ENCODE measurements at places on chromosomes 2 and 18. TPM values are rescaled to one million over a fixed set of nuclear protein-coding genes. Genes with fewer than 3 reads are reported as not detected.

DNA sequence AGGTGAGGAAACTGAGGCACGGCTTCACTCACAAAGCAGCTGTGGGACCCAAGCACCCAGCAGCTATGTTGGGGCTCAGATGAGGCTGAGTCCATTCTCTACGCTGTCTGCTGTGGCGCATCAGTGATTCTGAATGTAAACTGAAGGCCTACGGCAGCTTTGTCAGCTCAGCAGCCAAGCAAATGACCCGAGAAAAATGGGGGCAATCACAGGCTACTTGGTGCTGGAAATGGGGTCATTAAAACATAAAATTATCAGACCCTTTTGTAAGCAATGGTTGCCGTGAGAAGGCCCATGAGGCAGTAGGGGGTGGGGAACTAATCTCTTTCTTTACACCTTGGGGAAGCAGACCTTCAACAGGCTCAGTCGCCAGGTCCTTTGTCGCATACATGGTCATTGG is 84.0 kb upstream of the ZCCHC2 start:
- no peak for DNase-seq

- DNase-seq = no peak
Measured at GRCh38 chr2:23213196-23213595, 171.8 kb upstream of the KLHL29 start.

- DNase-seq = no peak
Measured at GRCh38 chr2:63051042-63051794, 588 bp downstream of the OTX1 start.

GRCh38 chr2:208039376-208040110 is 14.2 kb upstream of the PLEKHM3 start:
- DNase-seq = no peak

- DNase-seq = no peak
Measured at GRCh38 chr2:101435001-101435862, 39.7 kb downstream of the RFX8 start.

GRCh38 chr2:240291337-240292034 is 144.0 kb upstream of the GPC1 start:
- peak; percentile 67 for DNase-seq

DNA sequence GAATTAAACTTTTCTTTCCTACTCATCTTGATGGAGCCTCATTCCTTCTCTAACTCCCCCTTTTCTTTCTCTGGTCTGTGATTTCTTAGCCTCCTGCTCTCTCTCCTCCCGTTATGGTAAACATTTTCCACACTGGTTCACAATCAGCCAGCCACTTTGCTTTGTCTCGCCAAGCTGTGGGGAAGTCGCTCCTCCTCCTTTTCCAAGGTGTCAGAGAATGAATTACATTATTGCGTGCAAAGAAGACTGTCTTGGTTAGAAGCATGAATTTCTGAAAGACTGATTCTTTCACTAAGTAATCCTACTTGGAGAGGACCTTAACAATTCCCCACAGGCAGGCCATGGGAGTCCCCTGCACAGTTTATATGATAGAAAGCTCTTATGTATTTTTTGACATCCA is 46.1 kb downstream of the RASGRP3 start:
- DNase-seq = no peak

GRCh38 chr2:138124521-138124920 is 160.2 kb downstream of the HNMT start:
- DNase-seq = no peak

GRCh38 chr2:29747786-29748470 is 173.5 kb downstream of the ALK start:
- peak; percentile 97 for DNase-seq

DNA sequence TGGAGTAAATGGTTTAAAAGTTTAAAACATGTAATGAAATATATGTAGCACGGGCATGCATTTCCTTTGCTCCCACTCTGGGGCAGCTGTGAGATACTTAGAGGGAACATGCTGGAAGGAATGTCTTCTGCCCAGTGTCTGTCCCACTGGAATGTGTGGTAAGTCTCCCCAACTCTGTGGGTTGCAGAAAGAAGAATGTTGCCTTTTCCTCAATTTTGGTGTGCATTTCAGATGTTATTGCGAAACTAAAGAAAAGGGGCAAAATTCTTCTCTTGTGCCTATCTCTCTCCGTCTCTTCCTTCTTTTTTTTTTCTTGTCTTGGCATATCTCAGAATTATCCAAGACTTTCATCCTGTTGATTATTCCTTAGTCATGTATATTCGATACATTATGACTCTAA is 201.1 kb downstream of the SH3RF3 start:
- peak; percentile 73 for DNase-seq

DNA sequence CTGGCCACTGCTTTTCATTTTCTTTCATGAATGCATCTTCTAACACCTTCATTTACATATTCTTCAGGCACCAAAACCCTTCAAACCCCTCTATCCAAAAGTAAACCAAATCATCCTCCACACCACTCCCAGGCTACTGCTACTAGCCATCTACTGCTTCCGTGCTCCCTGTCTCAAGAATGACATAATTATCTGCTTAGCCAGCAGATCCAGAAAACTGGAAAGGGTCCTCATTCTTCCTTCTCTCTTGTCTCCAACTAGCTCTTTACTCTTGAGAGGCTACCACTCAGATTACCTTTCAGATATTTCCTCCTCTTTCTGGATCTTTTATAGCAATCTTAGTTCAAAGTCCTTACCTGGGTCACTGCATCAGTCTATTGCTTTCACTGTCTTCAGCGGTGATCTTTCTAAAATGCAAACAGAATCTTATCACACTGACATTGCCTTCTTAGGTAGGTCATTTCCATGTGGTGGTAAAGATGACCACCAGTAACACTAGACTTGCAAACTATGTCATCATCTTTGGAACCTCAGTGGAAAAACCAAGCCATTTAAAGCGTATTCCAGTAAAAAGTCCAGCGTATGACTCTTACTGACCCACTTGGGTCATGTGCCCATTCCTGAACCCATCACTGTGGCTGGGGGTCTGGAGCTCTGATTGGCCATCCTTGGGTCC is 15.8 kb upstream of the NEDD4L start:
- DNase-seq = no peak

- no peak for DNase-seq
Measured at GRCh38 chr2:96668771-96669170, 26.2 kb downstream of the FER1L5 start.

GRCh38 chr2:191109888-191110287 is 40.9 kb downstream of the STAT4 start:
- DNase-seq = peak; percentile 5

GRCh38 chr2:24824966-24825882 is 32.0 kb downstream of the CENPO start:
- no peak for DNase-seq

- DNase-seq = no peak
Measured at GRCh38 chr2:20016346-20016745, 3.9 kb upstream of the MATN3 start.

- peak; percentile 61 for DNase-seq
Measured at GRCh38 chr2:221624475-221624874, 52.4 kb upstream of the EPHA4 start.

- no peak for DNase-seq
Measured at GRCh38 chr2:119251652-119252051, 28.0 kb downstream of the STEAP3 start.

DNA sequence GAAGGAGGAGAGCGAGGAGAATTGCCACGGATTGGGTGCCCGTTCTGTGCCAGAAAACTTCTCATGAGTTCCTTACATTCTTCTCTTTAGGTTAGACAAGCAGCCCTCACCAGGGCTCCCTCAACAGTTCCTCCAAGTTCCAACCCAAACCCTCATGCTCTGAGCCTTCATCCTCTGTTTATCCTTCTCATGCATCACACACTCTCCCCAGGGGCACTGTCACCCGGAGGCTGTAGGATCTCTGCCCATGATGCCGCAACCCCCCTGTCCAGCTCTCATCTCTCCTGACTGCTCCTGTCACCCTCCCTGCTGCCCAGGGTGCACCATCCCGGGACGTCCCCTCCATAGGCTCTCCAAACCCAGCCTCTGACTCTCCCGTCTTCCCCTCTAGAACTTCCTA is 99.4 kb upstream of the MYCN start:
- DNase-seq = no peak

DNA sequence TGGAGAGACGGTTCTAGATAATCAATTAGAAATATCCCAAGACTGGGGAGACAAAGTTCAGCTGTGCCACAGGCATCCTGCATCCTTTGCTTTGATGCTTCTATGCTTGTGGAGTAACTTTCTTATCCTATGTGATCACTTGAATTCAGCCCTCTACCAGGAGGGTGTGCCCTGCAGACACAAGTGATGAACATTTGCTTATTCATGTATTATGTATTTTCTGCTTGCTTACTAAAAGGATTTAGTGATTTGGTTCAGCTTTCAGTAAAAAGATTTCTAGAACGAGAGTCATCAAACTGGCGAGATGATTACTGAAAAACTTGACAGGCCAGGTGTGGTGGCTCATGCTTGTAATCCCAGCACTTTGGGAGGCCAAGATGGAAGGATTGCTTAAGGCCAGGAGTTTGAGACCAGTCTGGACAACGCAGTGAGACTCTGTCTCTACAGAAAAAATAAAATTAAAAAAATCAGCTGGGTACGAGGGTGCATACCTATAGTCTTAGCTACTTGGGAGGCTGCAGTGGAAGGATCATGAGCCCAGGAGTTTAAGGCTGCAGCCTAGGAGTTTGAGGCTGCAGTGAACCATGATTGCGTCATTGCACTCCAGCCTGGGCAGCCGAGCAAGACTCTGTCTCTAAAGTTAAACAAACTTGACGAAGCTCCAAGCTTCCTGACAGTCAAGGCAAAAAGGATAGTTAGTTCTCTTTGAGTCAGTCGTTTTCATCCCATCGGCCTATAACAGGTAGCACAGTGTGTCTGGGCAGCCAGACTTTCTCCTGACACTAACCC is 13.3 kb downstream of the HK2 start:
- DNase-seq = no peak

- DNase-seq = no peak
Measured at GRCh38 chr2:48161628-48162027, 255.3 kb upstream of the FBXO11 start.

DNA sequence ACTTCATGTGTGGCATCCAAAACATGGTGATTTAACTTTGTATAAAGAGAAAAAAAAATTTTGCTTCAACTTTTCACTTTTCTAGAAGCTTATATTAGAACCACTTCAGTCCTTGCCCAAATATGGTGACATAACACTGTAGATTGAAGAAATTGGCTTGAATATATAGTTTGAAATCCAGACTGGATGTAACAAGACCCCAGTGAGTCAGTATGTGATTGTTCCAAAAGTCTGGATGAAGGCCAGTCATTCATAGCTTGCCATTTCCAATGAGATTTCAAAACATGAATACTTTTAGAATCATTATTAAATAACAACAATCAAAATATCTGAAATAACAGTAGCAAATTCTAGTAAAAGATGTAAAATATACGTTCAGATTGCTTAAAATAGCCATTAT is 104.8 kb upstream of the FN1 start:
- peak; percentile 57 for DNase-seq

GRCh38 chr2:120675460-120676130 is 60.1 kb upstream of the GLI2 start:
- DNase-seq = peak; percentile 47

DNA sequence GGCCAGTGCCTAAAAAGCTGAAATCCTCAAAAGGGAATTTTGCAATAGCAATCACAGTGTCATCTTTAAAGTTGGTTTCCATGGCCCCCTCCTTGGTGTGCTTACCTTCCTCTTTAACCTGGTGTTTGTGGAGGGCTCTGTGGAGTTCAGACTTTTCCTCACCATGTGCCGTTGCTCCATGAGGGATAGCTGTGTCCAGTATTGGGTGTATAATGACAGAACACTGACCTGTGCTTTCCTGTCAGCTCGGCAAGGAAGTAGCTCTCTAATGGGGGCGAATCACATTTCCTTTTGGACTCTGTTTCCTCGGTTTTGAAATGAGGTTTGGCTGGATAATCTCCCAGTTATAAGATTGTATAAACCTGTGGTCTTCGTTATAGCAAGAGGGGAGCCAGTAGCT is 166.0 kb upstream of the DAPL1 start:
- DNase-seq = no peak

GRCh38 chr2:109125593-109126500 is 3.2 kb upstream of the SH3RF3 start:
- peak; percentile 65 for DNase-seq

DNA sequence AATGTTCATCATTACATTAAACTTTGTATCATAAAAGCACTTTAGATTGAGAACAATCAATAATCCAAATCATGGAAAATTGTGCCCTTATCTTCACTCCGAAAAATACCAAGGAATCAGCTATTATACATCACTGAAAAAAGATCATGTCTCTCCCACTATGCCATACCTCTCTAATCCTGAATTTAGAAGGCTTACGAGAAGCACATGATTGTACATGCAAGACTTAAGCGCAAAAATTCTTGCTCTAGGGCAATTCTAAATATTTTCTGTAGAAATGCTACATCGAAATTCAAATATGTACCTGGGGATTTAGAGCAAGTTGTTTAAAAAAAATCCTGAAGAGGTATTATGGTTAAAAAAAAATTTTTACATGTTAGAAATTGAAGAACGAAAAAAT is 1.3 kb downstream of the CYTIP start:
- no peak for DNase-seq

DNA sequence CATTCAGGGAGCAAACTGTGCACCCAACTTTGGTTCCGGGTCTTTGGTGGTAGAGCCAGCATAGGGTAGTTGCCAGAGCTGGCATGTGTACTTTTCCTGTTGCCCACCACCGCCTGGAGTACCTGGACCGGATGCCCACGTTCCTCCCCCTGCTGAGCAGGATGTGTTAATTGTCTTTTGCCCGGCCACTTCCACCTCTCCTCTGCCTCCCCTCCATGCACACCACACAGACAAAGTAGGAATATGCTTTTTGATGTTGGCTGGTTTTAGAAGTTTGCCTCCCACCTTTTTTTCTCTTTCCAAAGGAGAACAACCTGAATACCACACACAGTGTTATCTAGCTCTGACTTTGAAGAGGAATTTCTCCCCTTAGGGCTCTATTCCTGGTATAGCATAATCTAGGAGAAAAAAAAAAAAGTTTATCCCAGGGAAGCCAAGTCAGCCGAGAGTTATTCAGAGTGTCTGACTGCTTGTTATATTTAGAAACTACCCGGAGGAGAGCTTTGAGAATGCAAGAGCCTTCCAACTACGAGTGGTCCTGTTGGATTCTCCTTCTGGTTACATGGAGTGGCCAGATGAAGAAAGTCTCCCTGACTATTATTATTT is 111.9 kb downstream of the SETBP1 start:
- peak; percentile 58 for DNase-seq

DNA sequence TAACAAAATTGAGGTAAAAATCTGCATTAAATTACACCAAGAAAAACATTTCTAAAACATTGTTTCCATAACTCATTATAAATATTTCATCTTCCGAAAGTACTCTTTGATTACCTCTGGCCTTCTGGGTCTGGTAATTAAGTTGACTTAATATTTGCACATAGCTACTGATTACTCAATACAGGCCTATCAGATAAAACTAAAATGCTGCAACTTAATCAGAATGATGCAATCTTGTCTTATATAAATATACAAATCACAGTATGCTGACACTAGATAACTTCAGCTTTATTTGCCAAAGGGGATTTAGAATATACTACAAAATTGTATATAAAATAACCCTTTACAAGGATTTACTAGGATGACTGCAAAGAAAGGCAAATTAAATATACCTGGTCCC is 49.3 kb downstream of the SLC35F5 start:
- DNase-seq = no peak

Gene UGT1A8
- not detected for total RNA-seq

Gene REL
- total RNA-seq = 4.9 TPM

Gene CCL20
- not detected for total RNA-seq

Gene FOXI3
- not detected for total RNA-seq

Gene CTAGE1
- total RNA-seq = not detected

Gene STPG4
- total RNA-seq = not detected

Gene GREB1
- total RNA-seq = 0.52 TPM

Gene CHRND
- 339 TPM for total RNA-seq

Gene AGXT
- not detected for total RNA-seq

Gene SPDYA
- total RNA-seq = 1.3 TPM

Gene PLGLB1
- total RNA-seq = 2.5 TPM

Gene KLHL41
- total RNA-seq = 1,869 TPM

Data from myocyte (in vitro differentiated cells).